Stimulated activated CD4-positive, alpha-beta T cell treated with anti-CD3 and anti-CD28 coated beads, Interleukin-12 subunit alpha, Interleukin-12 subunit beta, amount 100 ng/mL, for 48 hours (primary cell): ENCODE measurements at places on chromosomes 4 and X.

- DNase-seq, result no peak
Observed at GRCh38 chrX:35244796-35245508, 302.4 kb downstream of the FAM47B start.

DNA sequence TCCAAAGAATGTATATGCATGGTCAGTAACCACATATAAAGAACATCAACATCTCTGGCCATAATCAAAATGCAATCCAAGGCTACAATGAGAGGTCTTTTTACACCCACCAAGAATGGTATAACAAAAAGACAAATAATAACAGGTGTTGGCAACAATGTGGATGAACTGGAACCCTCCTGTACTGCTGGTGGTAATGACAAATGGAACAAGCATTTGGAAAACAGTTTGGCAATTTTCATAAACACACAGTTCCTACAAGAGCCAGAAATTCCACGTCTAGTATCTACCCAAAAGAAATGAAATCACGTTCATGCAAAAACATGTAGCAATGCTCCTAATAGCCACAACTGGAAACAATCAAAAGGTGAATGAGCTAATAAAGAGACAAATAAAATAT is 11.7 kb downstream of the UGT2B4 start:
- DNase-seq, result no peak

GRCh38 chrX:31287861-31288260 is 216.0 kb upstream of the FTHL17 start:
- no peak for DNase-seq

DNA sequence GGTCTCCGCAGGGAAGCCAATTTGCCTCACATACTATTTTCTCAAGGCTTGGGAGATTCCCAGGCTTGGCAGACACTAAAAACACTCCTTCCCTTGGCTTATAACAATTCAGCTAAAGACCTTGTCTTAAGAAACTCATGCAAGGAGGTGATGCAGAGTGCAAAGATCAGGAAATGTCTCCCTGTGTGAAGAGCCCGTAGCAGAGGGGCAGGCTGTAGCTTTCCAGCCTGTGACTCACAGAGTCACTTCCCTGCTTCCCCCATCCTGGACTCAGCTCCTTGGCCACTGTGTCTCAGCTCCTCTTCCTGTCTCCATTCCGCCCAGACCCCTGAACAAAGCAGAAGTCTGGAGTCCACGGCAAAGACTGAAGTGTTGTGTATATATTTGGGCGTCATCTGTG is 56.1 kb downstream of the KDR start:
- DNase-seq, result no peak

GRCh38 chr4:153058671-153059060 is 122.5 kb downstream of the FHDC1 start:
- no peak for DNase-seq

DNA sequence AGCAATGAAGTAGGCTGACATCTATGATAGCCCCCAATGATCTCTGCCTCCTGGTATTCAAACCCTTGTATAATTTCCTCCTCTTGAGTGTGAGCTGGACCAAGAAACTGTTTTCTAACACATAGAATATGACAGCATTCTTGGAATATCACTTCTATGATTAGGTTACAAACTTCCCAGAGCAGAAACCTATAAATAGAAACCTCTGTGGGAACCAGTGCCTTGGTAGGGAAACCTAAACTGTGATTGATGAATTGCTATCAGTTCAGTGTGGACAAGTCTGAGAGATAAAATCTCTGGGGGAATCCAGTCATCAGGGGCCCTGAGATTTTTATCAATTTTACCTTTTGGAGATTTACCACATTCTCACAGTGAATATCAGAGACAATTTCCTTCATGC is 756.5 kb upstream of the AGA start:
- DNase-seq, result no peak

- DNase-seq, result no peak
Observed at GRCh38 chrX:96591421-96591820, 93.2 kb upstream of the DIAPH2 start.

DNA sequence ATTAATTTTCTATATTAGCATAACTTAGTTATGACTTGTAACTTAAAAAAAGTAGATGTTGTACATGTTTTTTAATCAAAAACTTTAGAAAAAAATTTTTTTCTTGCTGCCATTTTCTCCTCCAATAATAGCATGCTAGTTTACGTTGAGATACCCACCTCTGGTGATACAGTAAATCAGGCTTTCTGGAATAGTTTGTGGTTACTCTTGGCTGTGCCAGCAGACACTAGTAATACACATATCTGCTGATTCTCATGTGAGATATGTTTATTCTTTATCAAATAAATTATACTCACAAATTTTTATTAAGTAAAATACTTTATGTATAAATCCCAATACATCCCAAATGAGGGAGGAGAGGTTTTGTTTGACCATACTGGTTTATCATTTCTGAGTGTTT is 117.3 kb downstream of the KLHL8 start:
- DNase-seq, result no peak

DNA sequence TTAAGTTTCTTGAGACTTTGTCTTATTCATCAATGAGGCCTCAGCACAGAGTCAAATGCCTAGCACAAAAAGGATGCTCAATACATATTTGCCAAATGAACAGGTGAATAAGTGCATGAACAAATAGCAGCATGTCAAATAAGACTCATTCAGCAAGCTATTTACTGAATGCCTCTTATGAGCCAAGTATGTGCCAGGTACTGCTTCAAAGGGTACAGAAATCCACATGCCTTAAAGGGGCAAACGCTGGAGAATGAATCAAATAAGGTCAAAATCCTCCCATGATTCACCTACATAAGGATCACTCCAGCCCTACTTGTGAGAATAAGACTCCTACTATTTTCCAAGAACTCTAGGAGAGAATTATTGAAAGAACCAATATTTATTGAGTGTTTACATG is 260.2 kb upstream of the CPEB2 start:
- no peak for DNase-seq

- no peak for DNase-seq
Observed at GRCh38 chr4:157372154-157372553, 151.6 kb downstream of the GRIA2 start.

DNA sequence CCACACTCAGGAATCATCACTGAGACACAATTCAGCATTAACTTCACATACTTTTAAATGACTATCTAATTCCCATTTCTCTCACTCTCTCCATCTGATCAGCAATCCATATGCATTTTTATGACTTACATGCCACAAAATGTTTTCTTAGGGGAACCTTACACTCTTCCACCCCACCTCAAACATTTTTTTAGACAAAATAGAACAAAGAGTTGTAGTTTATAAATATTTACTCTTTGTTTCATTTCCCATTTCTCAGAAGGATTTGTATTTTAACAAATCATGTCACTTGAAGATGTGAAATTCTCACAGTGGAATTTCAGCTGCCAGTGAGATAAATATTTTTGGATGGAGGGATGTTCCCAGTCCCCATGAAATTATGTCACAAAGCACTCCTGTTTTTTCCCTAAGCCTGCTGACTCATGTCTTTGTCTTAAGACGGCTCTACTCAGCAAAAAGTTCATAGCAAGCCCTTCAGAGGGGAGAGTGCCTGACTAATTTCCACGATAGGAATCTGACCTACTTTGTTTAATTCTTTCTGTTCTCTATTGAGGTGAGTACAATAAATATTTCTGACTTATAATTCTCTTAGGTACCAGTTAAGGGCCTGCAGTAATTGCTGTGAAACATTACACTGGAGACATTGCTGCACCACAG is 257.7 kb downstream of the THOC2 start:
- DNase-seq, result no peak

GRCh38 chrX:50333308-50333707 is 128.7 kb downstream of the CCNB3 start:
- no peak for DNase-seq

DNA sequence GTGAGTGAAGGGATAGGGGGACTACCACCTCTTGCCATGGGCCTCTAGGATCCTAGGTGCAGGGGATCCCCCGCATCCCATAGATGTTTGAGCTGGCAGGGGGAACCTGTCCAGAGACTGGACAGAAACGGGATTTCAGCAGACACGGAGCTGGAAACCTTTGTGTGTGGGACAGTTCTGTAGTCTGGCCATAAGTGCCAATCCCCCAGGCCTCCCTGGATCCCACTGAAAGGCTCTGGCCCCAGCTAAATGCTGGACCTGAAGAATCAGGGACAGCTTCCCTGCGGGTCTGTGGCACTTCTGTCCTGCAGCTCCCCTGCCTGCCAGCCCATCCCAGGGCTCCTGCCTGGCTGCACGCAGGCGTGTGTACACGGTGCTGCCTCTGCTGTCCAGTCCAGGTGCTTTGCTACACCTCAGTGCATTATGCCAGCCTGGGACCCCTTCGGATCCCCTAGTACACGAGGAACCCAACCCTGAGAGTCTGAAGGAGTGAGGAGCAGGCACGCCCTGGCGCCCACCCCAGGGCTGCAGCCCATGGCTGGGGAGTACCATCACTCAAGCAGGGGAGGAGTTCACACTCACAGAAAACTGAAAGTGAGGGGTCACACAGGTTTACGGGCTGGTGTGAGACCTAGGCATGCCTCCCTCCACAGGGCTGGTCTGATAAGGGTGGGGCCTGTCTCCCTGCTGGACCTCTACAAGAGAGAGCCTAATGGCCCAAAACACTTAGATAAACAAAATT is 703.0 kb downstream of the ARAP2 start:
- no peak for DNase-seq

GRCh38 chr4:95061220-95061619 is 303.5 kb downstream of the BMPR1B start:
- no peak for DNase-seq

- no peak for DNase-seq
Observed at GRCh38 chr4:112840061-112840460, 203.1 kb downstream of the LARP7 start.

GRCh38 chrX:20315140-20315539 is 48.4 kb upstream of the RPS6KA3 start:
- no peak for DNase-seq

DNA sequence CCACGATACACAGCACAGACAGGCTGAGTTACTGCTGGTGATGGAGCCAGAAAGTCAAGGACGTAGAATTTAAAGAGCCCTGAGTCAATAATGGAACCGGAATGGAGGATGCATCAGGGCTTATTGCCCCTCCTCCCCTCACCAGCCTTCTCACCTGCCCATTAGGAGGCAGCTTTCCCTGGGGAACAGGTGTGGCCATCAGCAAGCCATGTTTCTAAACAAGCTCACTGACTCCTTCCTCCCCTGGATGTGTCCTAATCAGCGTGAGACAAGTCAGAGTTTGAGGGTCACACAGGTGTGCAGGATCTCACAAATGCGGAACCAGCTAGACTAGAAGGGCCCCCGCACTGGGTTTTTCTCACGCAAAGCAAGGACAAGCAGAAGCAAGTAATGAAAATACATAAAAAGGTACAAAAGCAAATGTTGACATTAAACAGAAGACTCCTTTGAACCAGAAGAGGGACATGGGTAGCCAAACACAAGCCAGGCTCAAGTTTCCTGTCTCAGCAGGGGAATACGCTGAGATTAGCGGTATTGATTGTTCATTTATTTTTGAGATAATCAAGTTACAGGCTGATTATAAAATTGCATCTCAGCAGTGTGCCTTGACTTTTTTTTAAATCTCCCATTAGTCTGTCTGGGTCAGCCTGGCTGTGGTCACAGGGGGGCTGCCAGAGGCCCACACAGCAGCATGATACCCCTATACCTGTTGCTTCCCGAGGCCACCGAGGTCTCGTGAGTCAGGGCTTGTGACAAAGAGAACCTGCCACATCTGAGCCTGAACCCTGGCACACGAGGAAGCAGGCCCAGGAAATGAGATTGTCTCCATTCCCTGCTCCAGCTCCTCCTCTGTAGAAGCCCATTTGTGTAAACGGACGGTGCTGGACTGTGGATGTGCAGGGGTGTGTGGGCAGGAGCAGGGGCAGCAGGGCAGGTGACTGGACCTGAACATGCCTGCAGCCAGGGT is 37.4 kb downstream of the CCKAR start:
- no peak for DNase-seq

DNA sequence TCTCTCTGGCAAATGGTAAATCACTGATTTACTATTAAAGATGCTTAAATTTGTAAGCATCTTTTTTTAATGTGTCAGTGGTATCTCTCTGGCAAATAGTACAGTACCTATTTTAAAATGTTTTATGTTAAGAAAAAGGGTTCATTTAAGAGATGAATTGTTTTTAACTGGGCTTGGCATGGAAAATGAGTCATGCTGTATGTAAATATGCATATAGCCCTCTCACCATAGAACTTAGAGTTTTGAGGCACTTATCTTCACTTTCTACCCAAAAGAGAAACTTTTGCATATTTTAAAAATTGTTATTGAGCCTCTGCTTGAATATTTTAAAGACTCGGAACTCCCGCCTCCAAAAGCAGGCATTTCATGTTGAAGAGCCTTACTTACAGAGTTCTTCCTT is 37.9 kb downstream of the KLHL34 start:
- DNase-seq, result no peak

DNA sequence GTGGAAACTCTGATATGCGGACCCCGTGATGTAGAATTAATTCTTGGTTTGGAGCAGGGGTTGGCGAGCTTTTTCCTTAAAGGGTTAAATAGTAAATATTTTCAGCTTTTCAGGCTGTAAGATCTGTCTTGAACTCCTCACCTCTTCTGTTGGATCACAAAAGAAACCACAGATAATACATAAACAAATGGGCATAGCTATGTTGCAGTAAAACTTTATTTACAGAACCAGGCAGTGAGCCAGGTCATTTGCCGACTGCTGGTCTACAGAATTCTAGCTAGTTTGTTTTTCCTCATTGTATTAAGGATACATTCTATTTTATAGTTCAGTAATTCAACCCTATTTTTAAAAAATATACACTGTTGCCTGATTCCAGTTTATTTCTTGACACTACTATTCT is 116.6 kb downstream of the PAPSS1 start:
- no peak for DNase-seq

DNA sequence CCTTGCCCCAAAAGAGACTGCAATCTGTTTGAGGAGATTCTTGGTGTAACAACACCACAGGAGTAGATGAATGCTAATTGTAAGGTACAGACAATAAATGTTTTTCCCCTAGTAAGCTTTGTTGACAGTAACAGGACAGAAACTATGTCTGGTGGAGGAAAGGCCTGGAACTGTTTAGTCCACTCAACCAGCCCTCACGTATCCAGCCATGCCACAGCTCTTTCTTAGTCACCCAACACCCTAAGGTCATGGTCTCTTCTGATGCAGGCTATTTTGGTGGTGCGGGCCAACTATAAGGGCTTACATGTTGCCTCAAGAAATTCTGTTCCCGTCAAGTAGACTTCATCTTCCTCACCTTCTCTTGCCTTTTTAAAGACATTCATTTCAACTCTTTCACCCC is 75.9 kb upstream of the GAB1 start:
- DNase-seq, result no peak

GRCh38 chr4:56879996-56880395 is 27.7 kb upstream of the REST start:
- DNase-seq, result no peak

DNA sequence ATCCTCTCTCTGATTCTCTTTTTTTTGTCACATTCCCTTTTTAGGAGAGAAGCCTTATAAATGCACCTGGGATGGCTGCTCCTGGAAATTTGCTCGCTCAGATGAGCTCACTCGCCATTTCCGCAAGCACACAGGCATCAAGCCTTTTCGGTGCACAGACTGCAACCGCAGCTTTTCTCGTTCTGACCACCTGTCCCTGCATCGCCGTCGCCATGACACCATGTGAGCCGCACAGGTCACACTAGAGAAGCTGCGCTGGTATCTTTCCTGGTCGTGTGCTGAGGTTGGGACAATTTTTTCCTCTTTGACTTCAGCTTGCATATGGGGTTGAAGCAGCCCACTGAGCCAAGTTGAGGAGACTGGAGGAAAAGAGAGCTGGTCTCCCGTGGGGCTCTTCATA is 52.1 kb downstream of the KLF8 start:
- no peak for DNase-seq

- peak; percentile 89 for DNase-seq
Observed at GRCh38 chr4:170027181-170027829, 1.1 kb upstream of the MFAP3L start.
